ENCODE measurements at places on chromosomes 16 and 17.

DNA sequence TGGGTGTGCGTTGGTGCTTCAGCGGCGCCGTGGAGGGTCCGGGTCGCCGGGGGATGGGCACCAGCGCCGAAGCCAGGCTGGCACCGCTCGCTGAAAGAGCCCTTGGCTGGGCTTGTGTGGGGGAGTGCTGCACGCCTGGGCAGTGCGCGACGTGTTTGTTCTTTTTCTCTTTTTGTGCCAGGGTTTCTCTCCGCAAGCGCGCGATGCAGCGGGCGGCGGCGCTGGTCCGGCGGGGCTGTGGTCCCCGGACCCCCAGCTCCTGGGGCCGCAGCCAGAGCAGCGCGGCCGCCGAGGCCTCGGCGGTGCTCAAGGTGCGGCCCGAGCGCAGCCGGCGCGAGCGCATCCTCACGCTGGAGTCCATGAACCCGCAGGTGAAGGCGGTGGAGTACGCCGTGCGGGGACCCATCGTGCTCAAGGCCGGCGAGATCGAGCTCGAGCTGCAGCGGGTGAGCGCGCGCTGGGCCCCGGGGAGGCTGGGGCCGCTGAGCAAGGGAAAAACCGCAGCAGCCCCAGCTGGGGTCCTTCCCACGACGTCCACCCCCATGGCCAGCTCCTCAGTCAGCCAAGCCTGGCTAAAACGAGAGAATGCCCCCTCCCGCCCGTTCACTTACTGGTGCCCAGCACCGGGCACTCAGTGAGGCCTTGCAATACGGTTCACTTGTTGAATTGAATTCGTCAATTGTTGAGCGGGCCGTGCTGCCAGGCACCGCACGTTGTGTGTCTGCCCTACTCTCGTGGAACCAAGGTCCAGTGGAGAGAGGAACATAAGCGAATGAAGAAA lies 541 bp downstream of the GPT2 start:
- no peak for DNase-seq

DNA sequence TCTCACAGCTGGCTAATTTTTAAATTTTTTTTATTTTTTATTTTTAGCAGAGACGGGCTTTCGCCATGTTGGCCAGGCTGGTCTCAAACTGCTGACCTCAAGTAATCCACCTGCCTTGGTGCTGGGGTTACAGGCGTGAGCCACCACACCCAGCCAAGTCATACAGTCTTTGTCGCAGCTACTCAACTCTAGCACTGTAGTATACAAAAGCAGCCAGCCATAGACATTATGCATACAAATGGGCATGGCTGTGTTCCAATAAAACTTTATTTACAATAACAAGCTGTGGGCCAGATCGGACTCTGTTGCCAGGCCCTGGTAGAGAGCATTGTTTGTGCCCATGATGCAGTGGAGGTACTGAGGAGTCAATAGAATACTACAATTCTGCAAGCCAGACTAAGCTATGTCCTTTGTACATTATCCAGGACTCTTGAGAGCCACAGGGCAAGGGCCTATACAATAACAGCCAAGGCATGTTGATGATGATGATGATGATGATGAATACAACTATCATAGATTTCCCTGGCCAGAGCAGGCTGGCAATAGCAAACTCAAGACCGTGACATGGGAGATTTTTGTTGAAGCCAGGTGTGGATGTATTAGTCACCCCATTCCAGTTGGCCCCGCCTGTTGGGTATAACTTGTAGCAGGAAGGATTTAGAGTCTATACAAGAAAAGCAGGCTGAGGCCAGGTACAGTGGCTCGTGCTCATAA lies 101.8 kb downstream of the MYH11 start:
- DNase-seq, result no peak

DNA sequence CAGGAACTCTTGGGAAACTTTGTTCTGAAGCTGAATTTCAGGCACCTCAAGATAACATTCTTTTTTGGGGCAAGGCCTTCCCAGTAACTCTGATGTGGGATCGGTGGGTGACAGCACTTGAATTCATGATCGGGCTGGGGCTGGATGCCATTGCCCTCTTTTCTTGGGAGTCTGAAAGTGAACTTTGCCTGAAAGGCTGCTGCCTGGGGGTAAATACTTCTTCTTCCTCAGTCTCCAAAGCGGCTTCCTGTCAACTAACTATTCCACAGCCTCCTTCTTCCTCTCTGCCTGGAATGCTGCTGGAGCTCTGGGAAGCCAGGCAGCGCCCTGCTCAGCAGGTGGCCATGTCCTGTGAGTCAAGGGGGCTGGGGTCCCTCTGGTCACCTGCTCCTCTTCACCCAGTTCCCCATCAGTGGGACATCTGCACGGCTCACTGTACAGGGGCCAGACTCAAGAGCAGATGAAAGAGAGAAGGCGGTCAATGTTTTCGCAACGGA lies 79.5 kb downstream of the WIPI1 start:
- no peak for DNase-seq

GRCh38 chr17:2798678-2799077 lies 2.4 kb downstream of the RAP1GAP2 start:
- no peak for DNase-seq

- DNase-seq, result peak; percentile 78
Measured at GRCh38 chr17:64216338-64217248, 46.5 kb downstream of the TEX2 start.

- no peak for DNase-seq
Measured at GRCh38 chr17:30379303-30379902, 676 bp downstream of the CPD start.

DNA sequence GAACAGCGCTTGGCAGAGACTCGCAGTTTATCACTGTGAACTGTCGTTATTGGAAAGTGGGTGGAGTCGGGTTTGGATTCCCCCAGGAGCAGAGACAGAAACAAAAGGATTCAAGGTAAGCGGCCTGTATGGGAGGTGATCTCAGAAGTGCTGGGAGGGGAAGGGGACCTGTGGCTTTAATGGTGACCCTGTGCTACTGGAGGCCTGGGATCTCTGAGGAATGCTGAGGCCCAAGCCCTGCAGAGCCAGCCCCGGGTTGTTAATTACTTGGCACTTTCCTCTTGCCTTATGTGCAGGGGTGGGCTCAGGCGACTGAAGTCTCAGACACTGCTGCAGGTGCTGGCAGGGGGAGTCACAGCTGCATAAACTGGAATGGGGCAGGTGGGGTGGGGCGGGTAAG lies 27.4 kb downstream of the IRF8 start:
- DNase-seq, result no peak
